ENCODE measurements at places on chromosomes 4 and X.

- no peak for DNase-seq
Measured at GRCh38 chr4:149218672-149219071, 597.0 kb downstream of the IQCM start.

- no peak for DNase-seq
Measured at GRCh38 chrX:38563030-38563429, 1.7 kb downstream of the TSPAN7 start.

DNA sequence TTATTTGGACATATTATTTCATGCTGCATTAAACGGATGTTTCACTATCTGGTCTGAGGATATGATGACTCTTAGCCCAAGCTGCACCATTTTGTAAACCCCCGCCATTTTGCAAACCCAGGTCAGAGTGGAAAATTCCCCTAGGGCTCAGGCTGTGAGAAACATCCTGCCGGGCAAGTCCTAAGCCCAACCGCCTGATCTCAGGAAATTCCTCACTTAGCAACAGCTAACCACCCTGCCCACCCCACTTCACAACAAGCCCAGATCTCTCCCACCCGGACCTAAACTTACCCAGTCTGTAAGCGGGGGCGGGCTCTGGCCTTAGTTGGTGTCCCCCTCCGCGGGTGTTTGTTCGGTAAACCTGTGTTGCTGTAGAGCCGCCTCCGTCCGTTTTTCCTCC is 2747.1 kb downstream of the PCDH7 start:
- no peak for DNase-seq

GRCh38 chrX:133639726-133640125 is 224.4 kb upstream of the GPC4 start:
- no peak for DNase-seq

DNA sequence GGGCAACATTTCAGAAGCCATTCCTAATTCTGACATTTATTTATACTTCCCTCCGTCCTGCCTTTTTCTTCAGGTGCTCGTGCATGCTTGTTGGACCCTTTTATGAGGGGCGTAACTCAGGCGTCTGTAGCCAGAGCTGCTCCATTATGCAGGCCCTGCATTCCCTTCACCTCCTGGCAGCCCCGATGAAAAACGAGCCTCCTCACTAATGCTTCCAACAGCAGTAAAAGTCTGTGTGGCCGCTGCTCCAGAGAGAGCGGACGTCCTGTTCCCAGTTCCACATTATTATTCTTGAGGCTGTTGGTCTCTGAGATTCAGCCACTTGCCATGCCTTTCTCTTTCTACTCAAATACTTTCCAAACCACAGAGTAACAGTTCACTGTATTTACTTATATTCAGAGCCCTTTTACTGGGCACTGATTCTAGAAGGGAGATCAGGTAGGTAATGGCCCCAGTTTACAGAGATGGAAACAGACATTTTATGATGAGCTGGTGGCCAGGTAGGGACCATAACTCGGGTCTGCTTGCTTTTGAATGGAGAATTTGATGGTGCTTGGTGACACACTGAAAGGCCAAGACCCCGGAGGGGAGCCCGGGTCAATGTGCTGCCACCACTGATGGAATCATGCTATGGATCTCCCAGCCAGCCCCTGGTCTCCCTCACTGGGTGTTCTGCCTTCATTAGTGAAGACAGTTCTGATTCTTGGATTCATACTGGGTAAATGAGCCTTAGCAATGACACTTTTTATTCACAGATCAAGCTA is 101.0 kb downstream of the GATB start:
- DNase-seq, result no peak

DNA sequence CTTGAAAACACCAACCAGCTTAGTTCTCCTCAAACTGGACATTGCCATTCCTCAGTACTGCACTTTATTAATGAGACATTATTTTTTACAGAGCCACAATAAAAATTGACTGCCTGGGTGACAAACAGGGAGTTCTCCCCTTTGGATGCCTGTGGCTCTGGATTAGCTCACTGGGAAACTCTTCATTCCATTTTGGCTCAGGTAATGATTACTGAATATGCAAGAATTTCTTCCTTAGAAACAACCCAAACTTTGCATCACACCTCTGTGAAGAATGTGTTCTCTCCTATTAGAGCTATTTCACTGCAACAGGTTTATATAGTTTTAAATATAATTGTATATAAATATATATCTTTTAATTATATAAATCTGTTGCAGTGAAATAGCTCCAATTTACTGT is 2065.8 kb downstream of the ARAP2 start:
- DNase-seq, result no peak
